ENCODE measurements at places on chromosomes 5 and 9.
A peak's percentile ranks its signal among the peaks of the same experiment; 100 is the strongest.

GRCh38 chr9:128684325-128685199 lies 4.5 kb upstream of the SET start:
- DNase-seq, result peak; percentile 80

GRCh38 chr5:171562822-171563221 lies 143.4 kb downstream of the FGF18 start:
- no peak for DNase-seq

DNA sequence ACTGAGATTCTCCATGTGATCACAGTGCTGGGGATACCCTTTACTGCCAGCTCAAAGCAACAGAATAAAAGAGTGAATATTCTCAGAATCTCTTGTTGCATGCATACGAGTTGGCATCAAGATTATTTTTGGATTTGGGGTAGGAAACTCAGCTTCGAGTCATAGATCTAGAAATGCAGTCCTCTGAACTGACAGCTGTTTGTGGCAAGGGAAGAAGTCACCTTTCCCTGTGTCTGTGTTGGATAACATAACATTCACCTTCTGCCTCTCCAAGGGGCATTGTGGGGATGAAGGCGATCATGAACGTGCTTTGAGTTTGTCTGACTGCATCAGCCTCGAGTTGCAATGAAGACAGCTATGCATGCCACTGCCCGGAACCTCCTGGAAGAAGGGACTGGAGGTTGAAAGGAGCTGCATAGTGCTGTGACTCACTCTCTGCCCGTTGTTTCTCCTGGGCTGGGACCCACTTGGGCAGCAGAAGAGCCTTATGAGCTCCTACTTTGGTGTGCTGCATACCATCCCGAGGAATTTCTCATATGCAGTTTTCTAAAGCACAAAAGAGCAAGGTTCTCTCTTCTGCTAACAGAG lies 231.7 kb downstream of the ARHGAP26 start:
- DNase-seq, result no peak

GRCh38 chr9:117178596-117179375 lies 236.1 kb downstream of the ASTN2 start:
- no peak for DNase-seq

GRCh38 chr5:80161165-80161564 lies 94.7 kb downstream of the SERINC5 start:
- no peak for DNase-seq

DNA sequence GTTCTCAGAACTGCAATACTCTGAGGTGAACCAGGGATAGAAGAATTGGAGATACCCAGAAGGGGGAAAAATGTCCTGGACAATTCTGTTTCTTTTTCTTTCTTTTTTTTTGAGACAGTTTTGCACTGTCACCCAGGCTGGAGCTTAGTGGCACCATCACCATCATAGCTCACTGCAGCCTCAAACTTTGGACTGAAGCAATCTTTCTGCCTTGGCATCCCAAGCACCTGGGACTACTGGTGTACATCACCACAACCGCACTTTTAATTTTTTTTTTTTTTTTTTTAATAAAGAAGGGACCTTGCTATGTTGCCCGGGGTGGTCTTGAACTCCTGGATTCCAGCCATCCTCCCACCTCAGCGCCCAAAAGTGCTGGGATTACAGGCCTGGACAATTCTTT lies 1.9 kb downstream of the EMB start:
- no peak for DNase-seq

DNA sequence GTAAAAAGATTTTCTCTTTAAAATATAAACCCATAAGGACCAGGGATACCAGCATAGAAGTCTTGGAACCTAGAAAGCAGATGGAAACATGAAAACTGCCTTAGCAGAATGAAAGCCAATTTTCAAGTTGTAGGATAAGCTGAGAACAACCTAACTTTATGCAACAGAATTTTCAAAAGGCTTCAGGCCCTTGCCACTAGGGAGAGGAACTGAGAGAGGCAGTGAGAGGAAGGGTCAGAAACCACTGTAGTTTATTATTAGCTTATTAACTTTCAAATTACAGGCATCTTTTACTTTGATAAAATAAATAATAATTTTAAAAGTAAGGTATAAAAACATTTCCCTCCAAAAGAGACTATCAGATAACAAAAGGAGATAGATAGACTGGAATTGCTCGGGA lies 33.4 kb downstream of the FAM81B start:
- no peak for DNase-seq

GRCh38 chr5:112876362-112876761 lies 15.3 kb downstream of the SRP19 start:
- no peak for DNase-seq

DNA sequence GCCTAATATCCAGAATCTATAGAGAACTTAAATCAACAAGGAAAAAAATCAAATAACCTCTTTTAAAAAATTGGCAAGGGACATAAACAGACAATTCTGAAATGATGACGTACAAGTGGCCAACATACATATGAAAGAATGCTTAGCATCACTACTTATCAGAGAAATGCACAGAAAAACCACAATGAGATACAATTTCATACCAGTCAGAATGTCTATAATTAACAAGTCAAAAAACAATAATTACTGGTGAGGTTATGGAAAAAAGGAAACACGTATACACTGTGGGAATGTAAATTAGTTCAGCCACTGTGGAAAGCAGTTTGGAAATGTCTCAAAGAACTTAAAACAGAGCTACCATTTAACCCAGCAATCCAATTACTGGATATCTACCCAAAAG lies 1192.0 kb downstream of the CDH12 start:
- no peak for DNase-seq

- peak; percentile 14 for DNase-seq
Observed at GRCh38 chr9:34929506-34930102, 28.5 kb upstream of the PHF24 start.

- no peak for DNase-seq
Observed at GRCh38 chr9:130522233-130522808, 57.1 kb upstream of the FUBP3 start.

- no peak for DNase-seq
Observed at GRCh38 chr9:7300484-7300883, 499.1 kb downstream of the DMAC1 start.

DNA sequence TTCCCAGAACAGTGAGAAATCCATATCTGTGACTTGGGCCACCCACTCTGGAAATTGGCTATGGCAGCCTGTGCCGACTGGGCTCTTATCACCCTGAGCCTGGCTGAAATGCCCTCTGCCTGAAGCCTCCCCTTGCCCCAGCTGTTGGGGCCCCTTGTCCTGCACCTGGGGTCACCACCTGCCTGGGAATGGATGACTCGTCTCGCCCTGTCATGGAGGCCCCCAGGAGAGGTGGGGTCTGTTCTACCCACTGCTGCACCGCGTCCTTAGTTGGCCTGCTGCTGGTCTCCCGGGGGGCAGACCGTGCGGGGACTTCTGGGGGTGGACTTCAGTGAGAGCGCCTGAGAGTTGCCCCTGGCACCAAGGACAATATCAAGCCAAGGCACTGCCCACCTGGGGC lies 46.6 kb upstream of the COL5A1 start:
- no peak for DNase-seq

DNA sequence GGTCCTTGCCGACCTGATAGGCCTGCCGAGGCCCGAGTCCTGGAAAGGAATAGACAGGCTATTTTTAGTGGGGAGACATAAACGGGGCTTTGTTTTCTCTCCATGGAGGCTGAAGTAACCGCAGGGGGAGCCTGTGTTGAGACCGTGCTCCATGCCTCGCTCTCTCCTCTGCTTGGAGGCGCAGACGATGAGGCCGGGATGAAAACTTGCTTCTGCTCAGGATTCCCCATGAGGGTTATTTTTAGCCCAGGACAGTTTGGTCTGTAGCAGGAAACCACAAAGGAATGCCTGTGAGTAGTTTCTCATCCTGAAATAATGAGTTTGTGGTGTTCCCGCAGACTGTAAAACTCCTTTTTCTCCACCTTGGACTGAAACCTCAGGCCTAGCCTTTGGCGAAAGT lies 81.9 kb upstream of the RARS1 start:
- DNase-seq, result no peak

- no peak for DNase-seq
Observed at GRCh38 chr9:114551750-114552685, 35.6 kb upstream of the ATP6V1G1 start.

DNA sequence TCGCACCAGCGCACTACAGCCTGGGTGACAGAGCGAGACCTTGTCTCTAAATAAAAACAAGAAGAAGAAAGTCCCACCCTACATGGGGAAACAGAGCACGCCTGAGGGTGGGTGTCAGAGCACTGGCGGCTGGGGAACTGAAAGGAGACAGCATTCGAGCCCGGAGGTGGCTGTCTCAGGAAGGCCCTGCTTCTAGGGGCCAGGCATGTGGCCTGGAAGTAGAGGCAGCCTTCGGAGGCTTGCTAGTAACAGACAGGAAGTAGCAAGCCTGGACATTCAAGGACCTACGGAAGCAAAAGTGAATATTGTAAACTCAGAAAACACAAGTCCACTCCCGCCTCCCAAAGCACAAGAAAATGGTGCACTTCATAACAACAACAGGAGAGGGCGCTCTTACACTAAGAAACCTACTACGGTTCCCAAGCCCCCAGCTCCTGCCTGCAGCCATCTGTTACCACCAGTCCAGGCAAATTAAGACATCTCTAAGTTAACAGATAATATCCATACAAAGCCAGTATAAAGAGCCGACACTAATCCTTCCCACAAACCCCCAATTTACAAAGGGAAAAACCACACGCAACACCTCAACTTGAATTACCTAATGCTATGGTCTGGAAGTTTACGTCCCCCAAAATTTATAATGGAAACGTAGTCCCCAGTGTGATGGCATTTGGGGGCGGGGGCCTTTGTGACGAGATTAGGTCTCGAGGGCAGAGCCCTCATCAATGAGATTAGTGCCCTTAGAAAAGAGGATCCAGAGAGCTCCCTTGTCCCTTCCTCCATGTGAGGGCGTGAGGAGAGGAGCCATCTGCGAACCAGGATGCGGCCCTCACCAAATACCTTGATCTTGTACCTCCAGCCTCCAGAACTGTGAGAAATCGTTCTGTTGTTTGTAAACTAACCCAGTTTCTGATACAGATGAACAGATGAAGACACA lies 7.7 kb downstream of the RASGEF1C start:
- DNase-seq, result no peak

DNA sequence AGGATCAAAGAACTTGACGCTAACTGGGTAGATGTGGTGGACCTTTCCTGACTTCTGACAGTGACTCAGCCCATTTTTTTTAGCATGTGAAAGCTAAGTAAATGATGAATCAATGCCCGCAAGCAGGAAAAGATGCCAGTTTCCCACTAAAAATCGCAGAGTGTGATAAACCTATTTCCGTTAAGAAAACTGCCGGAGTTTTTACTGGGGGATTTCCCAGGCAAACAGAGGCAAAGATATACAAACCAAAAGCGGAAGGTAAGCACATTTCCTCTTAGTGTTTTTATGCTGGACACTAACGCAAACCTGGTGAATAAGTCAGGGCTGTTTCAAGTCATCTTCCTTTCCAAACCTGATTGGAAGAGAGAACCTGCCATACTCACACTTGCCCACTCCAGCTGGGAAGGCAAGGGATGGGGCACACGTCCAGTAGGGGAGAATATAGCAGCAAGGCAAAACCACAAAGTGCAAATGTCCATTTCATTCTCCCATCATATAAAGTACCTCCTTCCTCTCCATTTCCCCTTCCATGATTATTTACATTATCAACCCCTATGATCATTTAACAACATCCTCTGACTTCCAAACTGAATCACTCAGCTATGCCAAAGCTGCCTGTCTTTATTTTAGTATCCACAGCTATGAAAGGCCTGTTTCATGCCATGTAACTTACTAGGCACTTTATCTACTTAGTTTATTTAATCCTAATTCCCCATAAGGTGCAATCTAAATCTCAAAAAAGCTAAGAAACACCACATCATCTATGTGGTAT lies 349.7 kb upstream of the RFX3 start:
- no peak for DNase-seq

GRCh38 chr5:19619571-19619970 lies 368.4 kb downstream of the CDH18 start:
- no peak for DNase-seq

Data from CD4-positive, alpha-beta T cell treated with Interleukin-10 for 1 hour (primary cell).